NCI-H774 (cell line): ENCODE measurements at places on chromosomes 7 and 10.
A peak's percentile ranks its signal among the peaks of the same experiment; 100 is the strongest.

DNA sequence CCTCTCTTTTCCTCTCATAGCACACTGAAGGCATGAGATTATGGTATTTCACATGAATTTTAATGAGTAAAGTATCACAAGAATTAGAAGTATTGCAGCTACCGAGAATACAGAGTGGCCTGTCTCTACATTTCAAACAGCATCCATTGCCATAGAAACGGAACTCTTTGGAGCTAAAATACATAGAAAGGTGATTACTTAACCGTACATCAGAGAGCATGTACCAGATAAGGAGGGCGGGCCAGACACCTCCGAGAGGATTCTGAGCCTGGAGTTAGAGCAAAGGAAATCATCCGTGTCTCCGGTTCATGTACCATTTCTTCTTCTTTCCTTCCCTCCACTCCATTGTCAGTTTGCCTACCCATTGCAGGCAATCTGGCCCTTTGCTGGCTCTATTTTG is 196.7 kb downstream of the KLF6 start:
- no peak for DNase-seq

DNA sequence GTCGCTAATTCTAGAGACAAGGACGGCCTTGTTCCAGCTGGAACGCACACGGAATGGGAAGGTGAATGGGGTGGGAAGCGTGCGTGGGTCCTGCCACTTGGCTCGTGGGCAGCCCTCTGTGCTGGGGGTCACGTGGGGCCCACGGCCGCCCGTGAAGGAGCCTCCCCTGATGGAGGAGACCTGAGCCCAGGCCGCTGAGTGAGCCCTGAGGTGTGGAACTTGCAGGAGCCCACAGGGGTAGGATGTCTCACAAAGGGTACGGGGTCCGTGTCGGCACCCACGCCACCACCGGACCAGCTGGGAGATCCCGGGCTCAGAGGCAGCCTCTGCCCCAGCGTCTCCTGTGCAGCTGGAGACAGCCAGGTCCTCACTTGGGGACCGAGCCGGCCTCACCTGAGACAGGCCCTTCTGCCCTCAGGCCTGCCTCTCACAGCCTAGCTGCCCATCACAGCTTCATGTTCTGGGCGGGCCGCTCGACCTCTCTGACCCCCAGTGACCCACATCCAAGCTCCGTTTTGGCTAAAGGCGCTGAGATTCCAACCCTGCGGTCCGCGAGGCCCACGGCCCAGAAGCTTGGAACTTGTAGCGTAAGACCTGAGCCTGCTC is 84.8 kb downstream of the FOXL3 start:
- no peak for DNase-seq

DNA sequence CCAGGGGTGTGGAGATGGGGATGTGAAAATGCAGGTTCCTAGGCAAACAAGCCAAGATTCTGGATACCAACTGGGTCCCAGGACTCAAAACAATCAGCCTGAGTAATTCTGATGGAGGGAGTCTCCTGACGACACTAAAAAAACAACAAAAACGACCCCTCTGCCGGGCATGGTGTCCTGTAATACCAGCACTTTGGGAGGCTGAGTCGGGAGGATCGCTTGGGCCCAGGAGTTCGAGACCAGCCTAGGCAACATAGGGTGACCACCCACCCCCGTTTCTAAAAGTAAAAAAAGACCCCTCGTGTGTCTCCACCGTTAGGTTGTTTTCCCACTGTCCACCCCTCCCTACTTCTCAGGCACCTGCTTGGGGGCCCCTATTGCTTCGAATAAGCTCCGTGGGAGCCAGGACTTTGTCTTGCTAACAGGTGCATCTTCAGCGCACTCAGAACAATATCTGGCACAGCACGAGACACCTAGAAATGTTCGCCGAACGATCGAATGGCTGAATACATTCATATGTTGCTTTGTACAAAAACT is 743 bp upstream of the NRF1 start:
- no peak for DNase-seq

DNA sequence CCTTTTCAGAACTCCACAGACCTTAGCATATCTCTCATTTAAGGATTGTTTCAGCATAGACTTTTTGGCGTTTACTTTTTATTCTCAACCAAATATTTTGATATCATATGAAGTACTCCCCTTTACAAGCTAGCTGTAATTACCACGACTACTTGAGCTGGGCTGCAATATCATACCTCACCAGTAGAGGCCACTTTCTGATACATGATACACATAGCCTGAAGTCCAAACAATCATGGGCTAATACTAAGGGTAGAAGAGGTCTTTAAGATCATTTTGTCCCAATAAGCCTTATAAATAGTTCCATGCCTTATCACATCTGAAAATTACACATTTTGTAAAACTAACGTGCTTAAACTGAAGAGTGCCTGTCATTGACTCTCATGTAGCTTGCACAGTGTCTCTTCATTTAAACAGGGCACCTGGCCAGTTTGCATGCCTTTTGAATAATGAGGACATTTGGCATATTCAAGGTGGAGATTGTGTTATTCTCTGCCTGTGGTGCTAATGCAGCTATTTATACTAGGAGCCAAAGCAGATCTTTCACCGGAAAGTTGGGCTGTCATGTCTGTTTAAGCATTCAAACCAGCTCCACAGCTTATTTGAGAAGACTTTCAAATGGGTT is 403.7 kb upstream of the ZMIZ1 start:
- DNase-seq, result no peak

GRCh38 chr7:116578526-116578925 is 53.7 kb downstream of the CAV1 start:
- no peak for DNase-seq

- DNase-seq, result peak; percentile 57
These were observed 30.3 kb upstream of the LSM8 start for GRCh38 chr7:118153551-118154177.

DNA sequence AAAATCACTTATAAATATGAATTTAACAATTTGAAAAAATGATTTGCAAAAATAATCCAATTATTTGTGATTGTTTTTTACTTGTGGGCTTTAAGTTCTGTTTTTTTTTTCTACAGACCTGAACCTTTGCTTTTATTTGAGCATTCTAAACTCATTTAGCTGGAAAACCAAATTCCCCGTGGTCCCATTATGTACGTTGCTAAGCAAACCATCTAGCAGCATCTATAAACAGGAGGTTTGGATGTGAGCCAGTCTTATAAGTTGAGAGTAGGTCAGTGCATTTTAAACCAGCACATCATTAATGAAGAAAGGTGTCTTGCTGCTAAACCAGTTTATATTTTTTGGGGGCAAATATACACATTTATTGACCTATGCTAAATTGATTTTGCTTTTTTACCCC is 77.3 kb downstream of the LRRN3 start:
- peak; percentile 29 for DNase-seq
